Nephron progenitor cell (in vitro differentiated cells): ENCODE measurements at places on chromosomes 1 and 21.
A peak's percentile ranks its signal among the peaks of the same experiment; 100 is the strongest.

DNA sequence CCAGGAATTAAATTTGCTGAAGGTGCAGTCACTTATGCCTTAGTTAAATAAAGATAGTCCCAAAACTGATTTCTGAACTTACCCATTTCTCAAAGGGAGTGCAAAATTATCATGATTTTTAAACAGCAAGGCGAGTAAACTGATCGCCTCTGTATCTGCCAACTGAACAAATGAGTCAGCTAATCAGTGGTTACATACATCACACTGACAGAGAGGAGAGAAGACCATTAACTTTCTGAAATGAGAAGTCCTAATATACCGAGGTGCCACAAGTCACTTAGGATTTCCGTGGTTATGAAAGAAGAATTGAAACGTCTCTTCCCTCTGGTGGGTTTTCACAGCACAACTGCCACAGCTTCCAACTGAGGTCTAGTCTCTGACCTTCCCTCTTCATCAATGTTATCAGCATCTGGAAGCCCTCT lies 400.7 kb downstream of the SMYD3 start:
- DNase-seq: no peak

DNA sequence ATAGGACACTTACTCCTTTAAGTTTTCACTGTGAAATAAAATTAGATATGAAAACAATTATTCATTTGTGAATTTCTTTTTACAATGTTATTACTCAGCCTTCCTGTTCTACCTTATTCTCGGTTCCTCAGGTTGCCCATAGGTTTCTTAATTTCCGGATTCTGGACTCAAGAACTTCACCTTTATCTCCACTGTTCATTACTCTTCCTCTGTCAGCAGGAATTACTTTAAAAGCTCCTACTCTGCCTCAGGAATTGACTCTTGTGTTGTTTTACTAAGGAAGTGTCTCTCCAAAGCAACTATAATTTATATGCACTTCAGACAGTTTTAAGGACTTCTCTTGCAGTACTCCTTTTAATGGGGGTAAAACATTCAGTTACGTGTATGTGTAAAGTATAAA lies 123.8 kb downstream of the OSBPL9 start:
- DNase-seq: no peak

DNA sequence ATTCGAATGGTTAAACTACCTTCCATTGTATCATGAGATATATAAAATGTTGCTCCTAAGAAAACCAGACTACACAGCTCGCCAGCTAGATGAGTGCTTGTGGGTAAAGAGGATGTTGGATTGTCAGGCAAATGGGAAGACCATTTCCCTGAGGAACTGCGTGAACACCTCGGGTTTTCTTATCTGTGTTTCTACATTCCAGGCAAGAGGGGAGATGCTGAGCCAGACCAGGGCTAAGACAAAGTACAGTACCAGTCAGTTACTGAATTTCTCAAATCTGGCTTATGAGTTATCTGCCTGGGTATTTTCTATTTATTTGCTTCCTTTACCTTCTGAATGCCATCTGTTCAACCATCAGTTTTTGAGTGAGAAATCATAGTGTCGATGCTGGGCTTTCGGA lies 170.8 kb downstream of the PLA2G4A start:
- no peak for DNase-seq

DNA sequence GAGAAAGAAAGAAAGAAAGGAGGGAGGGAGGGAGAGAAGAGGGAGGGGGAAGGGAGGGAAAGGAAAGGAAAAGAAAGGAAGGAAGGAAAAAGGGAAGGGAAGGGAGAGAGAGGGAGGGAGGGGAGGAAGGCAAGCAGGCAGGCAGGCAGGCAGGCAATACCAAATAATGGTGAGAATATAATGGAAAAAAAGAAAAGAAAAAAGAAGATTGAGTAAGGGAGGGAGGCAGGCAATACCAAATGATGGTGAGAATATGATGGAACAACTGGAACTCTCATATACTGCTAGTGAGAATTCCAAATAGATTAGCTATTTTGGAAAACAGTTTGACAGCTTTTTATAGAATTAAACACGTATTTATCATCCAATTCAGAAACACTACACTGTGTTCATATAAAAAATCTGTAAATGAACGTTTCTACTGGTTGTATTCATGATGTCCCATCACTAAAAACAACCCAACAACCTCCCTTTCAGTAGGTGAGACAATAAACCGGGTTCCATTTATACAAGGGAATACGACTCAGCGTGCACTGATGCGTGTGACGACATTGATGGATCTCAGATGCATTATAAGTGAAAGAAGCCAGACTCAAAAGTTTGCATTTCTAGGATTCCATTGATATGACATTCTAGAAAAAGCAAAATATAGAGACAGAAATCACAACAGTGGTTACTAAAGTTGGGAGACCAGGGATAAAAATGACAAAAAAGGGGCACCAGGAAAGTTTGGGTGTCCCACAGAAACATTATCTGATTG lies 226.4 kb downstream of the DSCAM start:
- no peak for DNase-seq

GRCh38 chr21:36909423-36909822 lies 57.0 kb downstream of the HLCS start:
- DNase-seq: no peak

GRCh38 chr1:193311226-193311948 lies 125.0 kb upstream of the B3GALT2 start:
- no peak for DNase-seq

DNA sequence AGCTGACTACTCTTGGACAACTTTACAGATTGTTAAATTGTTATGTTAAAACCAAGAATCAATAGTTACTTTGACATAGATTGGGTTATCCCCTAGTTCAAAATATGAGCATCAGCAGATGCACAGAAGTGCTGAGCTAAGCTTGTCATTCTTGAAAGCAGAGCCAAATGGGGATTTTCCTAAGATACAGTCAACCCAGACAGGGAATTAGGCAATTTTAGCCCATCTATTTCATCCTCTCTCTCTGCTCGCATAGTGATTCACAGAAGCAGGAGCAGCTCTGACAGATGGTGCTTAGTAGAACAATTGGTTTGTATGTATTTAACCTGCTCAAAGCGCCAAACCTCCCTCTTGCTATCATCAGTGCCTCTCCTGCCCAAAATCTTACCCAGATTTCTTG lies 27.9 kb upstream of the PRRC2C start:
- DNase-seq: no peak

DNA sequence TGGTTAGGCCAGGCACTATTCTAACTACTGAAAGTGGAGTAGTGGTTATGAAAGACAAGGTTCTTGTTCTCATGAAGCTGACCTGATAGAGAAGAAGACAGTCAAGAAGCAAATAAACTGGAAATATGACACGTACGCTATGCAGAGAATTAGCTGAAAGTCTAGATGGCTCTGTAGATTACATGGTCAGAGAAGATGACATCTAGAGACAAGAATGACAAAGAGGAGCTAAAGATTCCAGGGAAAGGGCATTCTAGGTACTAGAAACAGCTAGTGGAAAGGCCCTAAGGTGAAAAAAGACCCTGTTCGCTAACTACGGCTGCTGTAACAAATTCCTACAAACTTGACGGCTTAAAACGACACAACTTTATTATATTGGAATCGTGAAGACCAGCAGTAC lies 68.0 kb upstream of the NRIP1 start:
- DNase-seq: no peak

- DNase-seq: no peak
These were observed 38.3 kb downstream of the ZC3H11B start for GRCh38 chr1:219574484-219575087.

DNA sequence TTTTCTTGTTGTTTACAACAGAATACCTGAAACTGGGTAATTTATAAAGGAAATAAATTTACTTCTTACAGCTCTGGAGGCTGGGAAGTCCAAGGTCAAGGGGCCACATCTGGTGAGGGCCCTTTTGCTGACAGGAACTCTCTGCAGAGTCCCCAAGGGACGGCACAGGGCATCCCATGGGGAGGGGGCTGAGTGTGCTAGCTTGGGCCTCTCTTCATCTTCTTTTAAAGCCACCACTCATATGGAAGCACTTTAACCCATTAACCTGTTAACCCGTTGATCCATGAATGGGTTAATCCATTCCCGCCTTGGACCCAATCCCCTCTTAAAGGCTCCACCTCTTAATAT lies 76.3 kb downstream of the OBSCN start:
- peak; percentile 37 for DNase-seq

GRCh38 chr1:80759354-80759753 lies 1041.4 kb upstream of the ADGRL2 start:
- DNase-seq: no peak

- DNase-seq: peak; percentile 26
These were observed 1.5 kb downstream of the SNX27 start for GRCh38 chr1:151613282-151613780.

DNA sequence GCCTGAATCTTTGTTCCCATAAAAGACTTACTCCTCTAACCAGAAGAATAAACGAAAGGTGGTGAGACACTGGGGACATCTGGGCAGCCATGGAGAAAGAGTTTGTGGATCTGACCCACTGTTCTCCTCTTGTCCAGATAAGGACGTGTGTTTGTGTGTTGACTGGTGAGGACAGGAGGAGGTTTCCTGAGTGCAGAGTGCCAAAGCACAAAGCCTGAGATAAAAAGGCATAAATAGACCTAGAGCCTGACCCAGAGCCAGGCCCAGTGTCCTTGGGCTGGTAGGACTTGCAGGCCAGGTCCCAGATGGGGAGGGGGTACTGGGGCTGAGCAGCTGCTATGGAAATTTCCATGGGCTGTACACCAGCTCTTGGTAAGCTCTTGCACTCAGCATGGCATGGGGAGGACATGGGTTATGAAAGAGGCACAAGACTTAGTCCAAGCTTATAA lies 19.6 kb upstream of the COQ8A start:
- no peak for DNase-seq

DNA sequence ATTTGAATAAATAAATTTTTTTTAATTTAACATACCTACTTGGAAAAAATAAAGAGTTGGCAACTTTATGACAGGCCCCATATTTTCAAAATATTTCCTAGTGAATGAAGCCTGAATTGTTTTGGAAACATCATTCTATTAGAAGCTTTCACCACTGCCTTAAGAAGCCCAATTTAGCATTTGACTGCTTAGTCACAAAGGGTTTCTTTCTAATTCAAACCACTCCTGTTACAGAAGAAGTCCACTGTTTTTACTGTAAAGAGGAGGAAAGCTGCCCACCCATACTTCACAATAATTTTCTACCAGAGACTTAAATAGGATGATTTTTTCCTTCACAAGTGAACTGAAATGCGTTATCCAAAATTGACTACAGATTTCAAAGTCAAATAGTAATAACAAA lies 534.6 kb upstream of the PTBP2 start:
- DNase-seq: no peak

GRCh38 chr1:37556712-37557196 lies at the start of gene DNALI1:
Gene DNALI1 (plus strand): TSS chr1:37556940. CDS start chr1:37556995, 55 bp downstream.
- DNase-seq: peak; percentile 96
